H4 (cell line): ENCODE measurements at places on chromosomes 6 and 20. TPM values are rescaled to one million over a fixed set of nuclear protein-coding genes. Genes with fewer than 3 reads are reported as not detected.

PACRG gene
- not detected in 2 replicates for total RNA-seq

DNA sequence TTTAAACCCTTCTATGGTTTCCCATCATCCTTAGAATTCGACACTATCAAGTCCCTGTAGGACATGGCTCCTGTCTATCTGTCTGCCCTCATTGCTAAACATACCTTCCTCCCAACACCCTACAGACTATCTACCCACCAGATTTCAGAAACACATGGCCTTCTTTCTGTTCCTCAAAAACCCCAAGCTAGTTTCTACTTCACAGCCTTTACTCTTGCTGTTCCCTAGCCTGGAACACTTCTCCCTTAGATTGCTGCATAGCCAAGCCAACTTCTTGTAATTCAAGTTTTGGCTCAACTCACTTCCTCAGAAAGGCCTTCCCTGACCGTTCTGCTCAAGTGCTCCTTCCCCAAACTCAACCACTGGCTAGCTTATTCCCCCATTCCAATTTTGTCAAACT is 156.2 kb downstream of the BTBD9 start:
- DNase-seq: no peak

DNA sequence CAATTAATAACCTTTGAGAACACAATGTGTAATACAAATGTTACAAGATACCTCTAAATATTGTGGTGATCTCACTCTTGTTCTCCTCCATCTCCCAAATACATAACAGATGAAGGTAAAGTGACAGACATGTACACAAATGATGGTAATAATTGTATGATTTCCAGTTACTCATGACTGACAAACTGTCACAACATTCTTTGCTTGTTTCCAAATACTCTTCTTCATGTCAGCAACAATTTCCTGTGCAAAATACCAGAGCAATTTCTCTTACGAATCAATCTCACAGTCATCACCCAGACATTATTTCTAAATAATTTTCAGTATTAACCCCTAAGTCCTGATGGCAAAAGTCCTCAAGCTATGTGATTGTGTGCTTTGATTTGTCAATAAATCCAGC is 92.9 kb downstream of the RPS12 start:
- no peak for DNase-seq

DNA sequence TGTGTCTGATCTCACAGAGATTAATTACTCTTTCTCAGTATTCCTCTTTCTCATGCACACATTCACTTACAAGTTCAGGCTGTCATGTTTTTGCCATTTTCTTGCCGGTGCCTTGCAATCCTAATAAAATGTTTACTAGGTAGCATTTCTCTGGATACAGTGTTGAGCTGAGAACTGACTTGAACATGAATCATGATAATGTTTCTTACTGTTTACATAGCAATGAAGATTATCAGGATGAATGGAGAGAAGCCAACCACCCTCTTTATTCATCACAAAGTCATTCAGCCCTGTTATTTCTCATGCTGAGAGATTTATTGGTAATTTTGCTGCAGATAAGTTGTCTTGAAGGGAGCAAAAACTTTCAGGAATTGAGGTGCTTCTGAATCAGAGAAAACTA is 185.5 kb upstream of the ECI2 start:
- DNase-seq: peak; percentile 21
